CD4-positive, alpha-beta memory T cell (primary cell): ENCODE measurements at places on chromosomes 7 and 10. TPM values are rescaled to one million over a fixed set of nuclear protein-coding genes. Genes with fewer than 3 reads are reported as not detected.

GRCh38 chr7:140623980-140624379 is 16.6 kb downstream of the DENND2A start:
- H3K4me3 ChIP-seq: no peak overlapping the region
- no peaks in the 10 kb centered on the region for H3K4me1 ChIP-seq
- H3K36me3 ChIP-seq: no peaks in the 10 kb centered on the region
- no peak for DNase-seq
- H3K27ac ChIP-seq: no peak overlapping the region
- H3K27me3 ChIP-seq: no peaks in the 10 kb centered on the region

DNA sequence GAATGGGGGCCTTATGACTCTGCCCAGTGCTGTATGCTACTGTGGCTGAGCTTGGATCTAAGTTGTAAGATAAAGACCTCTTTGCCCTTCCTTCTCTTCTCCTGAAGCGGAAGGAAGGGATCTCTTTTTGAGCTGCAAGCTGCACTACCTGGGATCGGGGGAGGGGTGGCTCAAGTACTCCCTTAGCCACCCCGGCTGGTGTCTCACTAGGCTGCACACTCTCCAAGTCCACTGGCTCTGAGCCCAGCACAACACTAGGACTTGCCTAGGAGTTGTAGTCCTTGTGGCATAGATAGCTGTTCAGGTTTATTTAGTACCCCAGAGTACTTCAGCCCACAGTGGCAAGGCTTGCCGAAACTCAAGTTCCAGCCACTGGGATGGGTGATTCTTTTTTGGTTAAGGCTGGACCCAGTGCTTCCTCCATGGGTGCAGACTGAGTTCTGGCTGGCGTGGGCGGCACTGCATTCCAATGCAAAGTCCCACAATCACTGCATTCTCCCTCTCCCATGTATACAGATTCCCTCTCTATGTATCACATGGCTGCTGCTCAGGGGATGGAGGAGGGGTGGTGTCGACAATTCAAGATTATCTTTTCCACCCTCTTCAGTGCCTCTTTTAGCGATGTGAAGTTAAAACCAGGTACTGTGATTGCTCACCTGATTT is 76.2 kb upstream of the SLC25A13 start:
- no peaks in the 10 kb centered on the region for H3K36me3 ChIP-seq
- no peak overlapping the region for H3K27ac ChIP-seq
- DNase-seq: no peak
- no peak overlapping the region for H3K4me3 ChIP-seq
- H3K27me3 ChIP-seq: no peaks in the 10 kb centered on the region

DNA sequence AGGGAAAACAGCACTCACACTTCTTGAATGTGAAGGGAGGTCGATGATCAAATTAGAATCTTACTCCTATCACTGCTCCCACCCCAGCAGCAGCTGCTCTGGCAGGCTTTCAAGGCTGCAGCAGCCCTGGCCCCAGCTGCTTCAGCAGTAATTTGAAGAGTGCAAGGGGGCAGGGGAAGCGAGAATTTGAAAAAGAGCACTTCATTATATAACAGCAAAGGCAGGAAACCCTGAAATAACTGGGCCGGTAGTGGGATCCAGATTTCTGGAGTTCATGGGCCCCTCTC is 44.9 kb downstream of the MYPN start:
- H3K27ac ChIP-seq: no peak overlapping the region
- no peaks in the 10 kb centered on the region for H3K4me1 ChIP-seq
- DNase-seq: no peak
- no peak overlapping the region for H3K4me3 ChIP-seq

DNA sequence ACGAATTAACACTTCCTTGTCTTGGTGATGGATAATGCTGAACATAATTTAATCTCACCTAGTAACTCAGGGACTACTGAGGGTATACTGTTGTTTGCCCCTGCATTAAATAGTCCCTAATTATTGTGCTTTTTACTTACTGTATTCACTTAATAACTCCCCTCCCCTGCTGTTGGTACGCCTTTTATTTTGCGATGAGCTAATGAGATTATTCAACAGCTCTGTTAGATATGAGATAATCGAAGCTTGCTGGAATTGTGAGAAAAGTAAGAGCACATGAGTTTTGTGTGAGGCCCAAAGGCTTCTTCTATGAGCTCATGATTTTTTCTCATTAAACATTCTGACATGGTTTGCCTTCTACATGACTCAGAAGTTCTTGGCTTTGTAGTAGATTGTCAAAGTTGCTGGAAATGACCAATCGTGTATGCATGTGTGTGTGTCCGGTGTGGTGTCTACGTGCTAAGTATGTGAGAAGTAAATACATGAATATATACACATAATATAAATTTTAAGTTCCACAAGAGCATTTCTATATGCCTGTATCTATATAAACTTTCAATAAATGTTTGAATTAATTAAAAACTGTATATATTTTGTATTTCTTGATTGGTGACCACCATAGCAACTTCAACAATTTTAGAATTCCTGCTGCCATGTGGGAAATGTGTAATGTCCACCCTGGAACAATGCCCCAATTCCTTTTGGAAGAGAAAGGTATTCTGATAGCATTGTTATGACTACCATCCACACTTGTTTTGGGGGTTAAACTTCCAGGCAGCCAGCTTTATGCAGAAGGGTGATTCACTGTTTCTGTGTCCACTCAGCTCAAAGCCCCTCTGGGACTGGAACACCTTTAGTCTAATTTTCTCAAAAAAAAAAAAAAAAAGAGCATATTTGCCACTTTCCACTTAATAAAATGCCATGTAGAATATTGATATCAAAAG is 106.2 kb downstream of the SAMD9 start:
- no peak overlapping the region for H3K27ac ChIP-seq
- no peak overlapping the region for H3K4me3 ChIP-seq
- H3K4me1 ChIP-seq: no peaks in the 10 kb centered on the region
- H3K36me3 ChIP-seq: no peaks in the 10 kb centered on the region
- no peak for DNase-seq

- no peak overlapping the region for H3K27ac ChIP-seq
- no peaks in the 10 kb centered on the region for H3K36me3 ChIP-seq
- no peak overlapping the region for H3K4me3 ChIP-seq
These were observed 9.3 kb downstream of the KNDC1 start for GRCh38 chr10:133169173-133169947.

DNA sequence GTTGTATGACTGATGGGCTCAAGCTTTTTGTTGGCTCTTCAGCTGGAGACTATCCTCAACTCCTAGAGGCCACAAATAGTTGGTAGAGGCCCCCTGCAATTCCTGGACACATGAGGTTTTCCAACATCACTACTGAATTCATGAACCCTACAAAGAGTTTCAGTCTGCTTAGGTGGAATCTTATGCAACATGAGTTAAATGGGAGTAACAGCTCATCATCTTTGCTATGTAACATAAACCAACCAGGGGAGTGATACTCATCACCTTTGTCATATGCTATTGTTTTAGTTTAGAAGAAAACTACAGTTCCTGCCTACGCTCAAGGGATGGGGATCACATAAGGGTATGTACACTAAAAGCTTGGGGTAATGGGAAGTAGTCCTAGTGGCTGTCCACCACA is 729.4 kb downstream of the SORCS1 start:
- DNase-seq: no peak
- no peaks in the 10 kb centered on the region for H3K27me3 ChIP-seq
- no peaks in the 10 kb centered on the region for H3K36me3 ChIP-seq

The GRK5 gene
- total RNA-seq: 26.7 TPM

GRCh38 chr10:118571123-118571522 is 24.3 kb downstream of the PRLHR start:
- no peaks in the 10 kb centered on the region for H3K4me1 ChIP-seq
- H3K4me3 ChIP-seq: no peak overlapping the region
- H3K27me3 ChIP-seq: no peaks in the 10 kb centered on the region
- H3K27ac ChIP-seq: no peak overlapping the region
- H3K36me3 ChIP-seq: no peaks in the 10 kb centered on the region

- H3K4me1 ChIP-seq: peaks cover 70% of the 10 kb centered on the region
- peak; percentile 24 for DNase-seq
- no peaks in the 10 kb centered on the region for H3K36me3 ChIP-seq
- peak overlapping the region; percentile 36 for H3K4me3 ChIP-seq
- no peak overlapping the region for H3K27ac ChIP-seq
These were observed 3.0 kb upstream of the FGF8 start for GRCh38 chr10:101778781-101779543.

- no peak overlapping the region for H3K27ac ChIP-seq
- DNase-seq: no peak
- H3K4me1 ChIP-seq: no peaks in the 10 kb centered on the region
- H3K27me3 ChIP-seq: no peaks in the 10 kb centered on the region
These were observed 1125.3 kb upstream of the C7orf33 start for GRCh38 chr7:147465223-147465622.

GRCh38 chr10:46992803-46993561 is 81.8 kb downstream of the PTPN20 start:
- no peak overlapping the region for H3K27ac ChIP-seq
- no peaks in the 10 kb centered on the region for H3K27me3 ChIP-seq
- H3K4me1 ChIP-seq: no peaks in the 10 kb centered on the region
- H3K36me3 ChIP-seq: no peaks in the 10 kb centered on the region

The EVX1 gene
- not detected for total RNA-seq

DNA sequence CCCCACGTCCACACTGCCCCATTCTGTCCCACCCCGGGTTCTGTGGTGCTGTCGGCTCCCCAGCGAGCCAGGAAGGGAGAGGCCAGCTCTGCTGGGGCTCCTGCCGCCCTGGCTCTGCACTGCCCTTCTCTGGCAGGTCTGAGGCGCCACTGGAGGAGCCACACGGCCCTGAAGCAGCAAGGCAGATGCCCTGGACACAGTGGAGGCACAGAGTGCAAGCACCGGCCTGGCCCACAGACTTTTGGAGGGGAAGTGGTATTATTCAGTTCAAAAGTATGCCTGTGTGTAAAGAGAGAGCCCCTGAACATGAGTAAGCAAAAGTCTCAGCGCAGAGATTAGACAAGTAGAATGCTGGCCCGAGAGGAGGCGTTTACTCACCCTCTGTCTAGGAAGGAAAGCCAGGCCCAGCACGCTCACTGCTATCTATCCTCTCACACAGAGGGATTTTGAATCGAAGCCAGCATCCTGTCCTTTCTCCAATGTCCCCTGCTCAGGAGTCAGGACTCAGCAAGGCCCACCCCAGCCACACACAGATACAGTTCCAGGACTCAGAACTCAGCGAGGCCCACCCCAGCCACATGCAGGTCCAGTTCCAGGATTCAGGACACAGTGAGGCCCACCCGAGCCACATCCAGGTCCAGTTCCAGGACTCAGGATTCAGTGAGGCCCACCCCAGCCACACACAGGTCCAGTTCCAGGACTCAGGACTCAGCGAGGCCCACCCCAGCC is 115.0 kb downstream of the EGFR start:
- DNase-seq: no peak
- H3K27ac ChIP-seq: no peak overlapping the region
- H3K4me1 ChIP-seq: no peaks in the 10 kb centered on the region
- H3K4me3 ChIP-seq: no peak overlapping the region

DNA sequence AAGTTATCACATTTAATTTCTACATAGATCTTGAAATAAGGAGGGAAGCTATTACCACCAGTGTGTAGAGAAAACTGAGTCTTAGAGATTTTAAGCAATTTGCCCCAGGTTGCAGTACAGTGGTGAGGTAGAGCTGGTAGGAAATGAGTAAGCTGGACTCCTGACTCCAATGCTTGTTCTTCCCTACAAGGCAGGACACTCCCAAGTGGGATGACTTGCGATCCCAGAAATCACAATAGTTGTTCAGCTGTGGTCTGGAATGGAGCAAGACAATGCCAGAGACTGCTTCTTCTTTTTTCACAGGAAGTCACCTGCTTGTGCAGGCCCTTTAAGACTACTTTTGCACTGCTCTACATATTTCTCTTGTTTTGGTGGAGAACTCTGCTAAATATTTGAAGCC is 327.2 kb upstream of the BMPER start:
- H3K4me3 ChIP-seq: no peak overlapping the region
- H3K27ac ChIP-seq: no peak overlapping the region
- no peaks in the 10 kb centered on the region for H3K36me3 ChIP-seq
- no peaks in the 10 kb centered on the region for H3K4me1 ChIP-seq

The SPOCK2 gene
- total RNA-seq: 552 TPM

DNA sequence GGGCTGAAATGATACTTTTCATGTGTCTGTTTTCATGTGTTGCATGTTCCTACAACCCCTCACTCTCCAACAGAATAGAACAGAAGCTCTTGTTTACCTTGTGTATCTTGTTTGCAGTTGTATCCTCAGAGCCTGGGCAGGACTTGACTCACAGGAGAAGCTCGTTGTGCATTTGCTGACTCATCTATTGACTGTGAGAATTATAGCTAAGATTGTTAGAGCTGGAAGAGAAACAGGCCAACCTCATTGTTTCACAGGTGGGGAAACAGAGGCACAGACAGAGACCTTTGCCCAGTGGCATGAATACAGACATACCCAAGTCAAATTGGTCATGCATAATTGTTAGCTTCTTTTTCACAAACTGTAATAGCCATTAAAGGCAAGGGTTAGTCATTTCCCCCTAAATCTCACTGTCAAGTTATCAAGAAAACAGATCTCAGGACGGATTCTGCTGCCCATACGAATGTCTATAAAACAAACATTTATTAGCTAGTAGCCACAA is 4.6 kb upstream of the TSPAN15 start:
- H3K27me3 ChIP-seq: no peaks in the 10 kb centered on the region
- DNase-seq: no peak
- H3K36me3 ChIP-seq: no peaks in the 10 kb centered on the region
- peaks cover 15% of the 10 kb centered on the region for H3K4me1 ChIP-seq
- H3K27ac ChIP-seq: no peak overlapping the region

The GJD4 gene
- 0.20 TPM for total RNA-seq

The STEAP1 gene
- total RNA-seq: not detected

The OR13A1 gene
- not detected for total RNA-seq

DNA sequence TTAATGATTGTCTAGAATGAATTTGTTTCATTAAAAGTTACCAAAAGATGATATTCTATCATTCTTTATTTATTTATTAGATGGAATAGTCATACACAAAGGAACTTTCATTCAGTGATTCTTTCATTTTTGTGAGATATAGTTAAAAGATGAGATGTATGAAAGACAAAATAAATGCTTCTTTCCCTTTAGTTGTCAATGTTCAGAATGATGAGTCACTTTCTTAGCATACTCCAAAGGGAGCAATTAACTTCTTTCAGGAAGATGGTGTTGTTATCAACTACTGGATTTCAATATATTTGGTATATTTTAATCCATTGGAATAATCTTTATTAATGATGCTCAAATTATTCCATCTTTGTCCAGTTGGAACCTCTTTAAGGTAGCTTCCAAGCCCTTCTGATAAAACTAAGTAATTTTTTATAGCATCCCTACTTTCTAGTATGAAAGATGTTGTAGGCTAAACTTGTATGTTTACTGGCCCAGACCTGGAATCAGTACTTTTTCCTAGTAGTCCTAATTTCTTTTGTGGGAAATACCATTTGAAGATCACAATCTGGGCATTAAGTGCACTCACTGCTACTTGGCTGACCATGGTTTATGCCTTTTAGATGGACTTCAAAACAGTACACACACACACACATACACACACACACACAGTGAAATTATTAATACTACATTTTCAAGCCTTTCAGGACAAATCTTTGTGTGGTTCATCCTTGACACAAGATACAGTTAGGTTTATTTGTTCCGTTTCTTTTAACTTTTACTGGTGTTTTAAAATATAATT is 2.5 kb downstream of the GIMAP7 start:
- H3K27me3 ChIP-seq: no peaks in the 10 kb centered on the region
- peak overlapping the region; percentile 92 for H3K4me3 ChIP-seq
- peak overlapping the region; percentile 77 for H3K27ac ChIP-seq

GRCh38 chr10:60281792-60282353 is 107.8 kb downstream of the ANK3 start:
- no peaks in the 10 kb centered on the region for H3K27me3 ChIP-seq
- DNase-seq: no peak
- H3K4me1 ChIP-seq: no peaks in the 10 kb centered on the region
- H3K36me3 ChIP-seq: peaks cover 5% of the 10 kb centered on the region
- H3K27ac ChIP-seq: no peak overlapping the region
- H3K4me3 ChIP-seq: no peak overlapping the region

- DNase-seq: no peak
- H3K4me1 ChIP-seq: no peaks in the 10 kb centered on the region
These were observed 641.7 kb downstream of the TNS3 start for GRCh38 chr7:46940178-46940577.

The TRIM73 gene
- total RNA-seq: 30.5 TPM
